Stimulated activated CD4-positive, alpha-beta T cell treated with anti-CD3 and anti-CD28 coated beads, TNF-alpha, amount 100 ng/mL, for 1 hour (primary cell): ENCODE measurements at places on chromosomes 2 and 18.
A peak's percentile ranks its signal among the peaks of the same experiment; 100 is the strongest.

DNA sequence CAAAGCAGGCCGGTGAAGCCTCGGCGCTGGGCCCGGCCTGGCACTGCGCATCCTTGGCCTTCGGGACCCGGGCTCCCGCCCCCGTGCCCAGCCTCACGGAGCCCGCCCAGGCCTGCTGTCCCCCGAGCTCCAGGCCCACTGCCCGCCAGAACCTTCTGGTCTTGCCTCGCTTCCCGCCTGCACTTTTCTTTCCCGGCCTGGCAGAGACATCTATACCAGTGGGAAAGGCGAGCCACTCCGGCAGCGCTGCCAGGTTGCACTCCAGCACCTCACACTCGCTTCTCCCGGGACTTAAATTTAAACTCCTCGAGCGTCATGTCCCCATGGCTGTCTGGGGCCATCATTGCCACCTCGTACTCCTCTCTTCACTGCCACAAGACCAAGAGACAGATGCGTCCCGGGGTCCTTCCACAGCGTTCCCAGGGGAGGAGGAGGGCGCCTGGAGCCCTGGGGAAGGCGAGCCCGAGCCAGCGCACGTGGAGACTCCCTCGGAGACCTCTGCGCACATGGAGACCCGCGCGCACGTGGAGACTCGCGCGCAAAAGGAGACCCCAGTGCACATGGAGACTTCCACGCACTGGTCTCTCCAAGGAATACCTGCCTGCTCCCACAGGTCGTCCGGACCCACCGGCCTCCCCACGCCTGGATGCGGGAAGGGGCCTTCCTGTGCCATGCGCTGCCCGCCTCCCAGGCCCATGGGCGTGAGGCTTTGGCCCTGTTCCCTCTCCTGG, 253.1 kb upstream of the SALL3 start:
- no peak for DNase-seq

DNA sequence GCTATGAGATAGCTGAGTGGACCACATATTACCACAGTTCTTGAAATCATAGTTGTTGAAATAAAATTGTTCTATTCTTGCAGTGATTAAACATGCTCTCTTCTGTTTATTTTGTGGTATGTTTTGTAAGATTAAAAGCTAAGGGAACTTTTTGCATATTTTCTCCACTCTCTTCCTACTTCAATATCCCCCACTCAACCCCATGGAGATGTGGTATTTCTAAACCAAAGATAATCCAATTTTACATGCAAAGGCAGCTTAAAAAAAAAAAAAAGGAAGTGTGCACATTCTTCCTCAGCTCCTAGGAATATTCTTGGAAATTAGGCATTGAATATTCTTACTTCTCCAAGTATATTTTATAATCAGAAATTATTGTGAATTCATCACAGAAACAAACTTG, 15.0 kb upstream of the PAX3 start:
- DNase-seq = no peak

- no peak for DNase-seq
These were observed 28.1 kb downstream of the EPAS1 start for GRCh38 chr2:46325182-46325928.

GRCh38 chr2:188495969-188496431, 204.3 kb downstream of the GULP1 start:
- DNase-seq = no peak

- DNase-seq = no peak
These were observed 11.9 kb upstream of the ACTR3 start for GRCh38 chr2:113877711-113878598.

DNA sequence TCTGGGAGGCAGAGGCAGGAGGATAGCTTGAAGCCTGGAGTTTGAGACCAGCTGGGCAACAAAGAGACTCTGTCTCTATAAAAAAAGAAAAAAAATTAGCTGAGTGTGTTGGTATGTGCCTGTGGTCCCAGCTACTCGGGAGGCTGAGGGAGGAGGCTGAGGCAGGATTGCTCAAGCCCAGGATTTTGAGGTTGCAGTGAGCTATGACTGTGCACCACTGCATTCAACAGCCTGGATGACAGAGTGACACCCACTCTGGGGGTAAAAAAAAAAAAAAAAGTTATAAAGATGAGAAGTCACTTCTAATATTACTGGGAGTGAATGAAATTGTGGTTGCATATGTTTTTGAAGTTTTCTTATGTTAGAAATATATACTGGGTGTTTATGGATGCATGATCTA, 71.6 kb downstream of the C2orf74 start:
- no peak for DNase-seq

DNA sequence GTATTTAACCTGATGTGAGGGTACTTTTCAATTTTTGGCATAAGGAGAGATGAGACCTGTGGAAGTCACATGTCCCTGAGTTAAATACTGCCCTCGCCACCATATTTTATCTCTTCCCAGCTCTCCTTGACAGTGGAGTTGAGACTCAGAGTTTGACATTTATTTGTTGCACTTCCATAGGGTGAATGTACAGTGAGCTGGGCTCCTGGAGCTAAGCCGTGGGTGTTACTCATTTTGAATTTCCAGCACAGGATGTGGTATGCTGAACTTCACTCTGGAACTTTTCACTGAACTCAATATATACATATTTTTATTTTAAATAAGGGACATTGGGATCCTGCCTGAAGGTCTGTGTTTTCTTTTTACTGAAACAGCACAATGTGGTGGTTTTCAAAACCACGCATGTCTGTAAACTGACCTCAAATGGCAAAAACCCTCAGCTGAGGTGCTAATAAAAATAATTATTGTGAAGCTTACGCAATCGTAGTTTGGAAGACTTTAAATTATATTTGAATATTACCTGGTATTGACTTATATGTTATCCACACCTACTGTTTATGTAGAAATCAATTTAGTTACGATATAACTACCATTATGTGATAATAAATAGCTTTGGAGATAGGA, 12.1 kb downstream of the RNF144A start:
- no peak for DNase-seq

- DNase-seq = no peak
These were observed 989.5 kb upstream of the CNTNAP5 start for GRCh38 chr2:123035541-123035940.

DNA sequence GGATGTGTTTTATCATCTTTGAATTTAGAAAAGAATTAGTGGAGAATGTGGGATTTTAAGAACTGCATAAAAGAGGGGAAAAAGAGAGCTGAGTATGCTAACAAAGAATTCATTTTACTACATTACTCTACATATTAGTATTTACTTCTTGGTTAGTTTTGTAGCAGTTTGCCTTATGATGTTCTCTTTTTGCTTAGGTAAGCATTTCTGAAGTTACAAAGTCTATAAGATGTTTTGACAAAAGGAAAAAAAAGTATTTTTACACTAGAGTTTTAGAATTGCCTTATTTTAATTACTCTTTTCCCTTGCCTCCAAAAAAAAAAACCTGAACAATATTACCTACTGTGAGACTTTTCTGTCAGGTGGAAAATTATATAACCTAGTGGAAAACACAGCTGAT, 739.5 kb upstream of the SLC39A10 start:
- DNase-seq = no peak

DNA sequence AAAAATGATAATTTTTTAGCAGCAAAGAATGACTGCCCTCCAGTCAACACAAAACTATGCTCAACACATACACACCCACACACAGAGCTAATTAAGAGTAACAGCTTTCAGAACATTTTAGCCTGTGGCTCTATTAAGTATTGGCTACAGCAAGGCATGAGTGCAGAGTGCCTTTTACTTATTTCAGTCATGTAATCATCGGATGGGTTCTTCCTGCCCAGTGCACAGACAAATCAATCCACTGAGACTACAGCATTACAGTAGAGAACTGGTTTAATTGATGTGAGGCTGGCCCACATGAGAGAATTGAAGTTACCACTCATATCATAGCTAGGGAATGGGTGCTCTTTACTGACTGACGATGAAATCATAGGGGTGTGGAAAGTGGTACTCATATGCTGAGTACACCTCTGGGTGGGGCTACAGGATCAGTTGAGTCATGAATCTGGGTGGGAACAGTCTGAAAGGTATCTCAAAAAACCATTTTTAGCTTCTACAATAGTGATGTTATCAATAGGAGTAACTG, 241.0 kb downstream of the FSIP2 start:
- DNase-seq = no peak

- peak; percentile 64 for DNase-seq
These were observed at the start of gene ADRA2B for GRCh38 chr2:96116424-96116878. Gene ADRA2B, minus strand, starts transcription at chr2:96116571. Its CDS starts 422 bp downstream, at chr2:96116149.

DNA sequence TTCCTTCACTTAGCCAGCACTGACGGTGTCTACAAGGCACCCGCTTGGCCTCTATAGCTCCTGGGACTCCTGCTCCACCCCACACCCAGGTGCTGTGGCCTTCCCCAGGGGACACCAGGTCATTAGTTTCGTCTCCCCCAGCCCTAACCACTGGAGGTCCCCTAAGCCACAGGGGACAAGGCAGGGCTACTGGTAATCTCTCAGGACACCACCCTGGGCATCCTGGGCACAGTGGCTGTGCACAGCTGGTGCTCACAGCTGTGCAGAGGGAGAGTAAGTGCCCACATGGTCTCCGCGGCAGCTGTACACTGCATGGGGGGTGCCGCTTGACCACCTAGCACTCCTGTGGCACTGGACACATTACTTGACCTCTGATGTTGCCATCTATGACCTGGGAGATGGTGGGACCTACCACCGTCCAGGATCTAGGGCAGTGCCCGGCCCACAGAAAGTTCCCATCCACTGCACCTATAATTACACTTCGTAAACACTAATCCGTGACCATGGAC, 134.0 kb downstream of the HDAC4 start:
- DNase-seq = no peak

DNA sequence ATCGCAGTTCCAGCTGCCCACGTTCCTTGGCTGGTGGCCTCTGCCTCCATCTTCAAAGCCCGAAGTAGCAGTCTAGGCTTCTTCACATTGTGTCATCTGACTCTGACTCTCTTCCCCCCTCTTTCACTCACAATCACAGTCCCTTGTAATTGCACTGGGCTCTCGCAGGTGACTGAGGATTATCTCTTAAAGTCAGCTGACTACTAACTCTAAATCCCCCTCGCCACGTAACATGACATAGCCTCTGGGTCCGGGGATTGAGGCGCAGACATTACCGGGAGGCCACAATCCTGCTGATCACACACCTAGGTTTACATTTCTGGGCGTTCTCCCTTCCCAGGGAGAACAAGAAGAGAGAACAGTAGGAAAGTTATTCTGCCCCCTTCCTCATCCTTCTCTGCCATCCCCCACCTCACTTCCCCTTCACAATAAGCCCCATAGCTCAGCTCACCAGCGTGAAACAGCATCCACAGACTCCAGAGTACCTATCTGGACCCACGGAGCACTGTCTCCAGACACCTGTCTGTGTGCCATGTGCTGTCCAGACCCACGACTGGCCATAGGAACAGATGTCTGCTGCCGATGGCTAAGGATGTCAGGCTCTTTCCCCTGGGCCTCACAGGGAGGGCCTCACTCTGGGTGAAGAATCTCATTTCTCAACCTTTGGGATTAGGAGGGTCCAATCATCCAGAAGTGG, 64.3 kb upstream of the FZD7 start:
- DNase-seq = no peak

DNA sequence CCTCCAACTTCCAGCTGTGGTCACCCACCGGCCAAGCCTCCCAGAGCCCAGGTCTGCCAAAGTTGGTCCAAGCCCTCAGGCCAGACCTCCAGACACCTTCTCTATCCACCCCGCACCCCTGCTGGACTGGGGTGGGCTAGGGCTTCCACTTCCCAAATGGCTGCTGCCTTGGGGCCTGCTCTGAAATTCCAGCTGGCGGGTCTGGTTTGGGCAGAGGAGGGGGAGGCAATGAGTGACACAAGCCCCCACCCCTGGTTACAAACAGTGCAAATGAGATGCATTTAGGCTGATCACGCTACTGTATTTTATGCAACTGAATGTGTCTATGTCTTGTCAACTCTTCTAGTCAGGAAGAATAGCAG, 14.6 kb downstream of the POU3F3 start:
- DNase-seq = no peak

DNA sequence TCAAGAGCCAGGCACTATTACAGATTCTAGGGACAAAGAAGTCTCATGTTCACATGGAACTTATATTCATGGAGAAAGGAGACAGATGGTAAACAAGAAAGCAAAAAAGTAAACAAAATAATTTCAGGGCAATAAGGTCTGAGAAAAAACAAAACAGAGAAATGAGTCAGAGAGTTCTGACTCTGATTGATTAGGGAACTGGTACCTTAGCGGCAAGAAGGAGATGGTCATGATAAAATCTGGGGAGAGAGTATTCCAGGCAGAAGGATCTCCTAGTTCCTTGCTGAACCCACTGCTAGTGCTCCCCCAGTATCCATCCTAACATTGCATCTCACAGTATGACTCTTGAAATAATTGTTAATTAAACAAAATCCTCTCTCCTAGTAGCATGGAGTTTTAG, 161.8 kb upstream of the KLF7 start:
- no peak for DNase-seq
